WTC11 (cell line): ENCODE measurements at places on chromosomes 5 and 9. TPM values are rescaled to one million over a fixed set of nuclear protein-coding genes. Genes with fewer than 3 reads are reported as not detected.

Gene BRINP1
- total RNA-seq: 16.4 to 19.5 TPM (median 18.4 TPM) in 3 replicates

Gene ABO
- 0.15 to 0.39 TPM (median 0.25 TPM) in 3 replicates for total RNA-seq

Gene N4BP3
- total RNA-seq: 40.3 to 46.2 TPM (median 41.6 TPM) in 3 replicates

Gene IL9
- total RNA-seq: not detected in 3 replicates

Gene LMNB1
- 220 to 233 TPM (median 223 TPM) in 3 replicates for total RNA-seq

Gene CYSRT1
- total RNA-seq: 2.8 to 3.5 TPM (median 2.9 TPM) in 3 replicates

Gene WDR31
- total RNA-seq: 0.37 to 0.71 TPM (median 0.46 TPM) in 3 replicates

Gene PDLIM4
- 10.6 to 15.2 TPM (median 11.4 TPM) in 3 replicates for total RNA-seq

Gene CCDC107
- total RNA-seq: 10.8 to 14.7 TPM (median 14.1 TPM) in 3 replicates

Gene C9orf153
- total RNA-seq: 0.21 to 0.53 TPM in 2 of 3 replicates, not detected in the other

Gene TRIM7
- 0.64 to 1.4 TPM (median 0.98 TPM) in 3 replicates for total RNA-seq

Gene TMEM252
- not detected in 3 replicates for total RNA-seq
